ENCODE measurements at places on chromosomes 7 and 10.
A peak's percentile ranks its signal among the peaks of the same experiment; 100 is the strongest.

DNA sequence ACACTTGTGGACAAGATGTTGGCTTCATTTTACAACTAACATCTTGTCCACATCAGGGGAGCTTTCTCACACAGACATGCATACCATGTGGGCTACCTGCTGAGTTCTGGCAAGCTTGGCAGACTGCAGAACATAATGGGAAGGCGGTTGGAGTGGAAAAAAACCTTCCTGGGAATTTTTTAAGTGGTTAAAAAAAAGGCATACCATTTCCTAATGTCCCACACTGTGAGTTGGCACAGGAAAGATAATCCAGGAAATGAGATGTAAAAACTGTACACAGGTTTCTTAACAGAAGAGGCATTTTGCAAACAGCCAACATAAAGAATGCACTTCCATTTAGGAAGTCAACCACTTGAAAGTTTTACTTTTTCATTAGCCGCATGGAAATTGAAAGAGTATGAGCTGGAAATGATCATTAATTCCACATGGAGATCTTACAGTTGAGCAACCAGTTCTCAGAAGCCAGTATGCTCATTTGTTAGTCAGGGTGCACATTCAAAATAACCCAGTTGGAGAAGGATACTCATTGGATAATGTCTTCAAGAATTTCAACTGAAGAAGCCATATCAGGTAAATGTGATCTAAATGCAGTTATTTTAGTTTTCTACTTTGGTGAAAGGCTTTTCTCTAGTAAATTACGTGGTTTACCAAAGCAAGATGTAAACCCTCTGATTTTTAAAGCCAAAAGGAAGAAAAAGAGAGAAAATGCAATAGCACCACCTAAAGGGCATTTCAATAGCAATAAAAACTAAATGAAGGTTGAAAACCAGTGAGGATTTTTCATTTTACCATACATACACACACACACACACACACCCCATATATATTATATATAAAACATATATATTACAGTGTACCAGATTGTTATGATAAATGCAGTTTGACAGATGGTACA lies 194.0 kb downstream of the TAX1BP1 start:
- DNase-seq = no peak

- DNase-seq = peak; percentile 28
These were observed 1.3 kb downstream of the PDZD8 start for GRCh38 chr10:117373823-117374505.

DNA sequence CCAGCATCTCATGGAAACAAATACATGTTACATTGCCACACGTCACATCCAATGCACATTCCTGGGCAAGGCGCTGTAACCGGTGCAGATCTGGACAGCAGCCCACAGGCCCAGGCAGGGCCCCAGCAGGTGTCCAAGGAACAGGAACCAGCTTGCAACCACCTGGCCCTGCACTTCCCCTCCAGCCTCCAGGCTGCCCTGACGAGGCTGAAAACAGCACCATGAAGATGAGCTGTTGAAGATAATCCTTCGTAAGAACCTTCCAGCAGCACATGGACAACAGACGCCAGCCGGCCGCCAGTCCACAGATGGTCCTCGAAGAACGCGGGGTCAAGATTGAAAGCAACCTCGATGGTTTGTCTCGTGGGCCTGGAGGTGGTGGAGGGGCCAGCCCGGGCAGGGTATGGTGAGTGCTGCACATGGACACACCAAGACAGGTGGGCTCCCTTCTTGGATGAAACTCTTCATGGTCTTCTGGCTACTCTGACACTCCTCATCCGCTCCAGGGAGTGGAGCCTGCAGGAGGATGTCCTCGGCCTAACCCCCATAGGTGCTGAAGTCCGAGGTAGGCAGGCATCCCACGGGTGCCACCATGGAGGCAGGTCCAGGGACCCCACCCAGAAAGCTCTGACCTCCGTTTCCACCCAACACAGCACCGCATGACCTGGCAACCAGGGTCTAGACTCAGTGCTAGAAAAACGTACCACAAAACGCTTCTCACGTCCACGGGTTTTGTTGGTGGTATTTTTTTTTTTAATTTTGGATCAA lies 22.9 kb downstream of the PDGFA start:
- no peak for DNase-seq

DNA sequence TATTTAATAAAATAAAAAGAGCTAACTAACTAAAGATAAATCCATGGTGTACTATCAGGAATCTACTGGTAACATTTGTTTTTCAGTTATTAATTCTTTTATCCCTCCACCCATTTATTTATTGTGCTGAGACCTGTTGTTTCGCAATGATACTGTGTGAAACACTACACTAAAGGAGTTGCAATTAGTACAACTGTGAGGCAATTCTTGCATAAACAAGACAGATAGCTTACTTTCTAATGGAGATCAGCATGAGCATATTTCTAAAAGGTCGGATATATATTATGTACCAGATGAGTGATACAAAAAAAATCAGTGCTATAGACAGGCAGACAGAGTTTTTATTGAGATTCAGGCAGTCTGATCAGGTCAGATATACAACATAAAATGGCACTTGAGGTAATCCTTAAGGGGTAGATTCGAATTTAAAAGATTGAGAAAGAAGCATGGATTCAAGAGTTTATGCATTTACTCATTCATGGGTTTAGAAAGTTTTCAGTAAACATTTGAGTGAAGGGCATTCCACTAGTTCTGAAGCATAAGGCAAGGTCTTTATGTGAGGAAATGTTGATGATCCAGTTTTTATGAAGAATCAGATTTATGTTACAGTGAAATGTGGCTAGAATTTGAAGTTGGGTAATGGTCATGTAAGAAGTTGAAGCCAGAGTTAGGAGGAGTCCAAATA lies 147.6 kb downstream of the POLR1F start:
- DNase-seq = no peak

GRCh38 chr10:75655791-75656451 lies 224.5 kb downstream of the LRMDA start:
- DNase-seq = no peak

- no peak for DNase-seq
These were observed 81.5 kb downstream of the LHPP start for GRCh38 chr10:124543146-124543545.

GRCh38 chr7:5599543-5600200 lies 176.0 kb upstream of the TNRC18 start:
- no peak for DNase-seq

DNA sequence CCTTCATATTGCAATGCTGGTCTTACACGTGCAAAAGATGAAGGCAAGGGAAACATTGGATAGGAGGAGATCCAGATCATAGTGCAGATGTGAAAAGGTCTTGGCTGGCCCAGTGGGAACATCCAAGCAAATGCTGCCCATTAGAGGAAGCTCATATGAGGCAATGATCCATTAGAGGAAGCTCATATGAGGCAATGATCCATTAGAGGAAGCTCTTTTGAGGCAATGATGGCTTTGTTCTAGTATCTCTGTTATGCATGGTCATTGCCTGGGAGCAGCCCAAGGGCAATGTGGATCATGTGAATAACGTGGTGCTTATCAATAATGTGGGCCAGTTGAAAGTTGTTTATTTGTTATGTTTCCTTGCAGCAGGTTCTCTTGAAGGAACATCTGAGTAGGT lies 37.8 kb downstream of the STEAP4 start:
- DNase-seq = no peak

DNA sequence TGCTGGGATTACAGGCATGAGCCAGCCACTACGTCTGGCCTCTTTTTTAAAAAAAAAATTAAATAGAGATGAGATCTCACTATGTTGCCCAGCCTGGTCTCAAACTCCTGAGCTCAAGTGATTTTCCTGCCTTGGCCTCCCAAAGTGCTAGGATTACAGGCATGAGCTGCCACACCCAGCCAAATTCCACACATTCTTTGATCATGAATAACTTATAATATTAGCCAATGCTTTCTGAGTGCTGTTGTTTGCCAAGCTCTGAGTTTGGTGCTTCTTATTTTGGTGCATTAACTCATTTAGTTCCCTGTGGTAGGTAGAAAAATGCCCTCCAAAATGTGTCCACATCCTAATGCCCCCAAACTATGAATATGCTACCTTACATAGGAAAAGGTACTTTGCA lies 47.2 kb upstream of the MKI67 start:
- no peak for DNase-seq

- no peak for DNase-seq
These were observed 15.7 kb downstream of the PPP3CB start for GRCh38 chr10:73480158-73480557.

GRCh38 chr10:10361301-10361885 lies 656.3 kb upstream of the CELF2 start:
- no peak for DNase-seq

DNA sequence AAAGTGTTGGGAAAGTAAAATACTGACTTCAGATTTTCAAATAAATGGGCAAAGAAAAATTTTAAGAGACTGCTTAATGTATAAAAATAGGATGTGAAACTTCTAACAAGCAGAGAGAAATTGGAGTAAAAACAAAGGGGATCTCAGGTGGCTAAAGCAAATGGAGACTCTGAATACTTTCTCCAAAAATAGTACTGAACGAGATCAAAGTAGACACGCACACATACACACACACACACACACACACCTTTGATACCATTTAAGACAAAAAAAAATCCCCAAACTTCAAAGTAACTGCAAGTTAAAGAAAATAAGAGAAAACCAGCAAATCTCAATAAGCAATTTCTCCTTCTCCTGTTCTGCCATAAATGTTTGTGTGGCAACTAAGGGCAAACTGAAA lies 307.3 kb downstream of the CRPPA start:
- no peak for DNase-seq
